ENCODE measurements at places on chromosomes 3 and 15.

GRCh38 chr3:149479621-149480325 is 5.3 kb downstream of the TM4SF4 start:
- DNase-seq: peak; percentile 14

DNA sequence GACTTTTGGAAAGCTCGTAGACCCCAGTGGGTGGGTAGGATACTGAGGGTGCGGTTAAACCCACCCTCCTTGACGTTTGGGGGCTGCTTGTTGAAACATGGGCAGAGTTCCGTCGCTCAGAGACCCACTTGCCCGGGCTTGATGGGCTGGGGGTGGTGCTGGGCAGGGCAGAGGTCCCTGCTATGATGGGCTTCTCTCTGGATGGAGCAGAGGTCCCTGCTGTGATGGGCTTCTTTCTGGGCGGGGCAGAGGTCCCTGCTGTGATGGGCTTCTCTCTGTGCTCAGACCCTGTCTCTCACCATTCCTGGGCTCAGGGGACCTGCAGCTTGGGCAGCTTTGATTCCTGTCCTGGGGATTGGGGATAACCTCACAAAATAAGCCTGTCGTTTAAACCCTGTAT is 45.2 kb downstream of the FBLN2 start:
- no peak for DNase-seq

DNA sequence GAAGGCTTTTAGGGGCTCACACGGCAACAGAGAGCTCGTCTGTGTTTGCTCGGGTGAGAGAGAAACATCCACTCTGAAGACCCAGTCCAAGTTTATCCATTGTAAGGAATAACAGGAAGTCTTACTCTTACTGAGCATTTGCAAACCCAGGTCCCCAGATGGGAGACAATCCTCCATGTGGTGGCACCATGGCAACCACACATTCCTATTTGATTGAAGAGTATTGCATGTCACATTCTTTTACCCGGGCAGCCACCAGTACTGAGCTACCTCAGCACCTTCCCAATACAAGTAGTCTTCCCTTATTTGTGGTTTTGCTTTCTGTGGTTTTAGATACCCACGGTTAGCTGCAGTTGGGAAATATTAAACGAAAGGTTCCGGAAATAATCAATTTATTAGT is 302.9 kb upstream of the RASGRP1 start:
- DNase-seq: no peak

GRCh38 chr3:9678493-9678892 is 25.1 kb upstream of the CPNE9 start:
- DNase-seq: peak; percentile 75

DNA sequence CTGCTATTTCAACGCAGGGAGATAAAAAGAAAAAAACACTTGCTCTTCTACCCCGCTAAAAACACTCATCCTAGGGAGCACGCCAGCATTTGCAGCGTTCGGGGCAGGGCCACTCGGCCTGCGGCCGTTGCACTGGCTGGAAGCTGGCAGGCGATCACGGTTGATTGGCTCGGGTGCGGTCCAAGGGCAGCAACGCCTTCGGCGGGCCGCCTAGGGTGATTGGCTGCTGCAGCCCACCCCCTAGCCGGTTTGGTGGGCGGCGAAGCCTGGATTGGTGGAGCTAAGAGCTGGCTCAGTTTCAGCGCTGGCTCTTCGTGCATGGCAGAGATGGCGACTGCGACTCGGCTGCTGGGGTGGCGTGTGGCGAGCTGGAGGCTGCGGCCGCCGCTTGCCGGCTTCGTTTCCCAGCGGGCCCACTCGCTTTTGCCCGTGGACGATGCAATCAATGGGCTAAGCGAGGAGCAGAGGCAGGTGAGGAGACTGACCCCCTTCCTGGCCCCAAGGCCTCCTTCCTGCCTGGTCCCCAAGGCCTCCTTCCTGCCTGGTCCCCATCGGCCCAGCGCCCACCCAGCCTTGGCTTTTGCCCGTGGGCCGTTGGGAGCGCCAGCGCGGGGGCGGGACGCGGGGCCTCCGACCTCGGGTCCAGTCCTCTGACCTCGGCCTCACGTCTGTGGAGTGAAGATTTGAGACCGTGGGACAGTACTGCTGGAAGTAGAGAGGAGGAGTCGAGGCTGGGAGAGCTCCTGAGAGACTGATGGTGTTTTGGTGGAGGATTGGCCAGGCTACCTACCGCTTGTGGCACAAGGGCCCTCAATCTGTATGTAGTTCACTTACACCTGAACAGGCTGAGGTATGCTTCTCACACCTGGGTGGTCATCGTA is at the start of gene IVD:
Gene IVD, plus strand, starts transcription at position 295 of the 881 bp plus-strand sequence. Its CDS starts 33 bp downstream, at position 328.
- DNase-seq: peak; percentile 97

DNA sequence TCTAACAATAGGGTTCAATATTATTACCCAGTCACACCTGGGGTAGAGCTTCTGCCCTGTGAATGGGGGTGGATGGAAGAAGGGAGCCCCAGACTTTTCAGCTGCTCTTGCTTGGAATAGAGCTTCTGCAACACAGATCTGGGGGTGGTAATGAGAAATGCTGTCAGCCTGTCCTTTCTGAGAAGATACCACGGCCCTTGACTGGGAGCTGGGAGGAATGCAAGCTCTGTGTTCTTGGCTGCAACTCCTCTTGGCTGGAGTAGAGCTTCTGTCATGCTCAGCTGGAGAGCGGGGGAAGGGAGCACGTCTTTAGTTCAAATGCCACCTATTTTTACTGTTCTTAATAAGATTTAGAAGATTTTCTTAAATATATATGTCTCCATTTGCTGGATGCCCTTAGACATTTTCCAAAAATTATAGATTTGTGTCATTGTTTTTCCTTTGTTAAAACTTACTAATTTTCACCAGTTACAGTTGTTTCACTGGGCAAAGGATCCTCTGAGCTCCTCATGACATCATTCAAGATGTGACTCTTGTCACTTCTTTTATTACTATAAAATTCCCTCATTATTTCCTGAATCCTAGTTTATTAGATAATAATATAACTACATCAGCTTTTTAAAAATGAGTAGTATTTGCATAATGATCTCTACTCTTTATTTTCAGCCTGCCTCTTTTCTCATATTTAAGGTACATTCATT is 180.0 kb upstream of the TGFBR2 start:
- DNase-seq: no peak

- no peak for DNase-seq
These were observed 142.8 kb downstream of the OCA2 start for GRCh38 chr15:27956285-27956684.

DNA sequence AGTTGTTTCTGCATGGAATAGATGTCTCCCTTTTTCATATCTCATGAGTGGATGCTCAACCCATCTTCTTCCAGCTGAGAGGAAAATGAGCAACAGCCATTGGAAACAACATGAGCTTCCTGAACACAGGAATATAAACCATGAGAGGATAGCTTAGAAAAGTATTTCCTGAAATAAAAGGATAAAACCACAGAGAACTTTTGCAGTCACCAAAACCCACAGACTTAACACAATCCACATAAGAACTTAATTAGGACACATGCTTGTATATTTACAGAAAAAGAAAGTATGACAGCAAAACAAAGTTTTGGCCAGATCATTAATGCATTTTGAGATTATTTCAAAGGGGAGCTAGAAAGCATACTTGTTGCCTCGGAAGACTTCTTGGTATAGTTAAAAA is 180.5 kb upstream of the RASGRP1 start:
- no peak for DNase-seq

DNA sequence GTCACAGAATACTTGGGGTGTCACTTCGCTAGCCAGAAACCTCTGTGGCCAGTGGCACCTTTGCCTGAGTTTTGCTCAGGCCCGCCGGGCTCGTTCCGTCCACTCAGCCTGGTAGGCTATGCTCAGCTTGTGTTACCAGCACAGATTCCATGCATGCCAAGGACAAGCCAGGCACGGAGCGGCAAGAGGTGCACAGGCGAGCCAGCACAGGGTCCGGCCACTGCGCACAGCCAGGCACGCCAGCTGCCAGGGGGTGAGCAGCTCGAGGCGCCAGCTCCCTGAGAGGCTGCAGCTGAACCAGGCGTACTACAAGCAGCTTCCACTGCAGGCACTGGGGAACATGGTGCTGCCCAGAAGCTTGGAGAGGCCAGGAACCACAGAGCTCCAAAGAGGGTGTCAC is 14.7 kb downstream of the PCYT1A start:
- DNase-seq: no peak

DNA sequence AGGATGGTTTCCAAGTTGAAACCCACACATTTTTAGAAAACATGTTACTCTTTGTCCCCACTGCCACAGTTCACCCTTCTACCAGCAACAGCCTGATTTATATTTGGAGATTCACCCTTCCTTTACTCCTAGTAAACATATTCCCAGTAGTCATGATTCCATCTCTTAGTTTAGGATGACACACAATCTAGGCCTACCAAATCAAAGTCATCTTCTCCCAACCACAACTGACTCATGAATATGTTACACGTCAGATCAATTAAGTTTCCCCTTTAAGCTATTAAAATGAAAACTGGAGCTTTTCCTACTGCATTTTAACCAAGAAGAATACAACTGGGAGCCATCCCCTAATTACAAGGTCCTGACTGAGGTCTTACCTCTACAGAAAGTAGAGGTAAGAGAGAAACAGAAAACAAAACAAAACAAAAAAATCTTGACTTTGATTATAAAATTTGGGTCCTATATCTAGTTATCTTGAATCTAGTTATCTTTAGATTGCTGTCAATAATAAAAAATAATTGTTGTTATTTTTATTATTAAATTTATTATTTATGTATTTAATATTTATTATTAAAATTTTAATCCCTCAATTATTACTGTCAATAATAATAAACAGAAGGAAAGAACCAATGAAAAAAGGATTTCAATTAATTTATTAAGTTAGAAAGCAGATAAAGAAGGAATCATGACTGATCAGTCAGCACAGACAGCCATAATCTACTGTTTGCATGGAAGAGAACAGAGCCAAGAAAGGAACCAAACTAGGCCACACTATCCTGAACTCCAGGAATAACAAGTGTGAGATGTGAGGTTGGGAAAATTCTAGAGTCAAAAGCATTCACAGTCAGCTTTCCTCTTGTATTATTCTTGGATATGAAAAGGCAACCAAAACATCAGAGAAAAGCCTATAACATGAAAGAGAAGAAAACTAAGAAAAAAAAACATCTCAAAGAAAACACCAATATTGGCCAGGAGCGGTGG is 12.5 kb downstream of the DPH6 start:
- no peak for DNase-seq

GRCh38 chr3:178120367-178120766 is 415.9 kb upstream of the KCNMB2 start:
- DNase-seq: no peak

DNA sequence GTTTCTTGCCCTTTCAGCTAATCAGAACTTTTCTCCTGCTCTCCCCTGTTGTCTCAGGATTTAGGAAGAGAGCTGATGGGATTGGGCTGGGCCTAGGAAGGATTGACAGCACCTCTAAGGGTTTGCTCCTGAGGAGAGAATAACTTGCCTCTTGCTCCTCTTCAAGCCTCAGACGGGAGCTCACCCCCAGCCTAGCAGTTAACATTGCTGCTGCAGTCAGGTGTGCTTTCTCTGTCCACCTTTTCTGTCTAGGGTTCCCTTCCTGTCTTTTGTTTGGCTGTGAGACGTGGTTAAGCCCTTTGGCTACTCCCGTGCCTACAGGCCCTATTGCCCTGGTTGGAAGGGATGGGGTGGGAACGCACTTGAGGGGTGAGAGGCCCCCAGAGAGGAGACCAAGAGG is 20.1 kb downstream of the TMEM108 start:
- no peak for DNase-seq

DNA sequence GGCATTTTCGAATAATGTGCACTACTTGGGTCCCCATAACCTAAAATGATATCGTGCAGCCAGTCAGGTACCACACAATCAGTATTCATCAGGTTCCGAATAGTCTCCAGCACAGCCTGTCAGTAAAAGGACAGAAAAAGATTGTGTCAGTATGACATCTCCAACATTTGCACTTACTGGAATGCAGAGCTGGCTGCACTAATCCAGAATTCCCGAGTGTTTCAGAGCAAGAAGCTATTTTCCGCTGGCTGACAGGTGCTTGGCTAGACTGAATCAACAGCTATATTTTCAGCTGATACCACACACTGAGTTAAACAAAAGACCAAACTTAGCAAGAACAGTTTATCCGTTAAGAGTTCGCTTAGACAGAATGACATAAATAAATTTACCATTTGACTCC is 68.8 kb downstream of the AQR start:
- no peak for DNase-seq

DNA sequence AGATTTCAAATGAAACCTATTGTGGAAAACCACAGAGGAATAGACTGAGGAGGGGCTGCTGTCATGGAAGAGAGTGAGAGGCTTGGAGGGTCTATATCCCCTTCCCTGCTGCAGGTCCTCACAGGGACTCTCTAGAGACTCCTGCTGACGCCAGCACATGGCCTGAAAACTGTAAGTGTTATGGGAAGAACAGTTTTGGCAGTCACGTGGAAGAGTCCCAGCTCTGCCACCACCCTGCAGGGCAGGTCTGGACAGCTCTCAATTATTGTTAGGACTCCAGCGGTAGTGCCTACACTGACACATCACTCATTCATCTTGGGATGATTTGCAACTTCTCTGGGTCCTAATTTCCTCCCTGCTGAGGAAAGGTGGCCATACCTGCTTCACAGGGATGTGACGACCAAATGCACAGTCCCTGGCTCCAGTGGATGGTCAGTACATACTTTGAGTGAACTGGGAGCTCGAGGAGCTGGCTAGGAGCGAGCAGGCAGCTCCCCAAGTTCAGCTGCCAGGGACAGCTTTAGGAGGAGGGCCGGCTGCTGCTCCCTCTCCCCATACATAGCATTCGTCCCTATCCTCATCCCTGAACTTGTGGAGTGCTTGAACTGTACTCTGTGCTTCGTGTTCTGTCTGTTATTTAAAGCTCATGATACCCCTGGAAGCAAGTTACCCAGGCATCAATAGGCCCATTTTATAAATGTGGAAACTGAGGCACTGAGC is 49.2 kb downstream of the CTXND1 start:
- no peak for DNase-seq

DNA sequence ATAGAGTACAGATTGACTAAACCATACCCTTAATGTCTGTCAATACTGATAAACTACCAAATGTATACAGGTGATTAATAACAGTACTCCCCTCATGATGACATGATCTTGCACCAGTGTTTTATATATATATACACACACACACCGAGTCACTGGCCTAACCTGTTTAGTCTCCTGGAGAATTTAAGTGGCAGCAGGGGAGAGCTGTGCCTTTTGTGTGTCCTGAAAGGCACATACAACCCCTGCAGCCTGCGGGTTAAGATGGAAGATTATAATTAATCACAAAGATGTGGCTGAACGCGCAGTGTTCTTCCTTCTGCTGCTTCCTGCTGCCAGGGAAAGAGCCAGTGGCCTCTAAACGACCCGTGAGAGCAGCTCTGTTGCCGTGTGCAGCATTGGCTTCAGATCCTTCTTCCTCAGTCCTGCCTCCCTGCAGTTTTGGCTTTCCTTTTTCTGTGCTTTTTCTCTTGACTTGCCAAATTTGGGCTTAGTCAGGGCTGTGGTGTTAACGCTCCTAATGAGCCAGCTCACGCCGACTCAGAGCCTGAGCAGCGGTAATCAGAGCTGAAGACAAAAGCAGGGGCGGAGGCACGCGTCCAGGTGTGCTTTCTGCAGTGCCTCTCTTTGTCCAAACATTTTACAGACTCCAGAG is 42.5 kb upstream of the UBE3A start:
- DNase-seq: peak; percentile 77

GRCh38 chr15:63243776-63244175 is 33.6 kb upstream of the APH1B start:
- no peak for DNase-seq

Measured in cerebellar cortex (tissue), 1 donor.